ENCODE measurements at places on chromosomes 4 and X.

- no peak for DNase-seq
These were observed 57.8 kb downstream of the GPRIN3 start for GRCh38 chr4:89249716-89250361.

GRCh38 chr4:86909546-86910295, 17.5 kb upstream of the C4orf36 start:
- DNase-seq = no peak

DNA sequence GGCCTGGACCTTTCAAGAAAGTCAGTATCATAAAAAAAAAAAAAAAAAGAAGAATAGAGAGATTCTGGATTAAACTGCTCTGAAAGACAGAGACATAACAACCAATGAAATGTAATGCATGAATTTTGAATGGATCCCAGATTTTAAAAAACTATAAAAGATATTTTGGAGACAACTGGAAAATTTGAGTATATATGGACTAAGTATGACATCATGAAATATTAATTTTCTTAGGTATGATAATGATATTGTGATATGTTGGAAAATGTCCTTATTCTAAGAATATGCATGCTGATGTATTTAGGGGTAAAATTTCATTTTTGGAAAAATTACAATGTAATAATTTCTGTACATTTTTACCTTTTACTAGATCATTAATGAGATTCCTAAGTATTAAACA, 52.6 kb downstream of the TBC1D19 start:
- DNase-seq = no peak

- DNase-seq = no peak
These were observed 72.2 kb upstream of the PPP3CA start for GRCh38 chr4:101419336-101420135.

- no peak for DNase-seq
These were observed 51.9 kb upstream of the RBM47 start for GRCh38 chr4:40681600-40681999.

All from kidney tubule cell (primary cell).